ENCODE measurements at places on chromosomes 11 and 22.
A peak's percentile ranks its signal among the peaks of the same experiment; 100 is the strongest.

- DNase-seq = peak; percentile 83
Measured at GRCh38 chr11:2885678-2886081, at the start of gene CDKN1C. Gene CDKN1C (minus strand): TSS chr11:2885775. CDS start chr11:2885456, 319 bp downstream.

GRCh38 chr11:115497303-115497702, 6.9 kb downstream of the CADM1 start:
- DNase-seq = no peak

DNA sequence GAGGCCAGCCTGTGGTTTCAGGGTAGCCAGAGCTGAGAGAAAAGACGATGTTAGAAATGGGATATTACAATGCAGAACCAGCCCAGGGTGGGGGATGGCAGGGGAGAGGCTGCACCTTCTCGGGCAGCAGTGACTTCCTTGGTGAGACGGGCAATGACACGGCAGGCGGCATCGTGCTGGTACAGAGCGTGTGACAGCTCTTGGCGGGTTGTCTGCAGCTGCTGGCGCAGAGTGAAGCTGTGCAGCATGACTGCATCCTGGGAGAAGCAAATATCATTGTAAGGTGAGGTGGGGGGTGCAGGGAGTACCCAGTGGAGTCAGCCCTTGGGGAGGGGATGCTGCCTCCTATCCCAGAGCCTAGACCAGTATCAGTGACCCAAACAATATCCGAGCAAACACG, 3.8 kb downstream of the PRPF19 start:
- DNase-seq = no peak

DNA sequence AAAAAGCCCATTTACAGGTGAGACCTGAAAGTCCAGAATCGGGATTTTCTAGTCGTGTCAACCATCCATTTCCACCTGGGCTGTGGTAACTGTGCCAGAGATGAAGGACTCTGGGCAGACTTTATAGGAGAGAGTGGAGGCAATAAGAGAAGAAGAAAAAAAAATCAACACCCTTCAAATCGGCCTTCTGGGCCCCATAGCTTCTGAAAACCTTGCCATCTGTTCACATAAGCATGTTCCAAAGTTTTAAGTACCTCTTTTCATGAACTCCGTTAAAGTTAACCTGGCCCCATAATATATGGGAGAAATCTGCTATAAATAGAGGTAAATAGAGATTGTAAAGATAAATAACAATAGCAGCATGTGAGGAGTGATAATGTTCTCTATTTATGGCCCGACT, 470.5 kb downstream of the MIAT start:
- no peak for DNase-seq

DNA sequence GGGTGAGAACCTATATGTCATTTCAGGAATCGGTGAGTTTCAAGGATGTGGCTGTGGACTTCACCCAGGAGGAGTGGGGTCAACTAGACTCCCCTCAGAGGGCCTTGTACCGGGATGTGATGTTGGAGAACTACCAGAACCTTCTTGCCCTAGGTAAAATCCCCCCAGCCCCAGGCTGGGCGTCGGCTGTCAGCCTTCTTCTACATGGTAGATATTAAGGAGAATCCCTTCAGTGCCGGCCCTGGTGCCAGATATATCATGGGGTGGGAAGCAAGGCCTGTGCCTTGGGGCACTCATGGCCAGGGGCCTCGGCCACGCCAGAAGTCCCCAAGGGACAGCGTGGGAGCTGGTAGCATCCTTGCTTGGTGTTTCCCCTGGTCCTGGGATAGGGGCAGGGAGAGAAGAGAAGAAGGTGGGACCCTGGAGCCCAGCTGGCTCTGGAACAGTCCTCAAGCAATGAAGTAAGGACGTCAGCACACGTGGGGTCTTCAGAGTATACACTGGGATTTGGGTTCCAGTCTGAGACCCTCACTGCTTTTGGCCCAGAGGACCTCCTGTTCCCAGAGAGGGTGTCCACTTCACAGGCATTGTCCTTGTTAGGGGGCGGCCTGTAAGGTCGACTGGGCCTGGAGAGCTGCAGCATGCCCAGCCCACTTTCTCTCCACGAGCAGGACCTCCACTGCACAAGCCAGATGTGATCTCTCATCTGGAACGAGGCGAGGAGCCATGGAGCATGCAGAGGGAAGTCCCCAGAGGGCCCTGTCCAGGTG, 6.8 kb downstream of the ZNF74 start:
- no peak for DNase-seq

DNA sequence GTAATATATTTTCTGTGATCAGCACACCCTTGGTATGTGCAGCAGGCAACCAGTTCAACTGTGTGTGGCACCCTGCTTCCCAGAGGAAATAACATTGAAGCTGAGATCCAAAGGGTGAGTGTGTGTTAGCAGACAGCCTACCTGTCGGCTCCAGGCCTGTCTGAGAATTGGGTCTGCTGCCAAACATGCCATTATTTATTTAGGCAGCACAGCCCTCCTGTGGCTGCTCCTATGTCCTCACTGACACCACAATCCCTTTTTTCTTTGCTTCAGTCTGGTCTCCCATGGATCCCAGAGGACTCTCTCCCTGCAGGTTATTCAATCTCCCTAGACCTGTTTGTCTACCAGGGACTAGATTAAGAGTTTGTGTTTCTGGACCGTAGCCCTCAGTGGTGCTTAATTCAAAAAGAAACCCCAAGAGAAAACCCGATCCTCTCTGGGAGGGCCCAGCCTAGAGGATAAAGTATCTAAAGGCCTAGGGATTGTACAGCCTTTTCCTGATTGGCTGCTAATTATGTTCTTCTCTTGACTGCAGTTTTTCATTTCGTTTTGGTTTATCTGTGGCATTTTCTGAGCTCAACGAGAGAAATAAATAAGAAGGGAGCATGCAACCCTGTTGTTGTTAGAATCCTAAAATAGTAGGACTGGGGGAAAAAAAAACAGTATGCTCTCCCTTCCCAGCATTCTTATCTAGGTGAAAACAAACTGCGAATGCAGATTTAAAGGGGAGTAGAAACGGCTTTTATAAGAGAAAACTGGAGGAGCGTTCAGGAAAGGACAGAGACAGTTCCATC, 24.1 kb downstream of the KCNE3 start:
- no peak for DNase-seq

- no peak for DNase-seq
Measured at GRCh38 chr11:32023370-32024305, 67.2 kb upstream of the RCN1 start.

GRCh38 chr11:111414267-111414931, 35.3 kb upstream of the POU2AF1 start:
- no peak for DNase-seq

GRCh38 chr22:36856121-36856791, 4.5 kb upstream of the NCF4 start:
- DNase-seq = peak; percentile 85

GRCh38 chr11:72680624-72681158, 6.5 kb upstream of the PDE2A start:
- no peak for DNase-seq

DNA sequence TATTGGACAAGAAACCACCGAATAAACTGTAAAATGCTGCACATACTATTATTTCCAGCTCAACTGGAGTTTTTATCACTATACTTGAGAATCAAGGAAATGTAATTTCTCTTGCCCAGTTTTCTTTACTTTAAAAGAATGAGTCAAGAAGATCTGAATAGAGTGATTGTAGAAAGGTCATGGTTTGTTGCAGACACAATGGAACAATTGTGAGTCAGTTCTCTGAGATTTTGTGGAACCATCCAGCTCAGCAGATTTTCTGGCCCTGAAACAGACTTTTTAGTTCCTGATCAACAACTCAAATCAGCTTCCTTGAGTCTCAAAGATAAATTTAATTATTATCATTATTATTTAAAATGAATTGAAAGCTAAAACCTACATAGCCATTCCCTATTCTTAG, 1.3 kb downstream of the TCN1 start:
- no peak for DNase-seq

GRCh38 chr11:7593481-7593880, 79.7 kb downstream of the PPFIBP2 start:
- no peak for DNase-seq

DNA sequence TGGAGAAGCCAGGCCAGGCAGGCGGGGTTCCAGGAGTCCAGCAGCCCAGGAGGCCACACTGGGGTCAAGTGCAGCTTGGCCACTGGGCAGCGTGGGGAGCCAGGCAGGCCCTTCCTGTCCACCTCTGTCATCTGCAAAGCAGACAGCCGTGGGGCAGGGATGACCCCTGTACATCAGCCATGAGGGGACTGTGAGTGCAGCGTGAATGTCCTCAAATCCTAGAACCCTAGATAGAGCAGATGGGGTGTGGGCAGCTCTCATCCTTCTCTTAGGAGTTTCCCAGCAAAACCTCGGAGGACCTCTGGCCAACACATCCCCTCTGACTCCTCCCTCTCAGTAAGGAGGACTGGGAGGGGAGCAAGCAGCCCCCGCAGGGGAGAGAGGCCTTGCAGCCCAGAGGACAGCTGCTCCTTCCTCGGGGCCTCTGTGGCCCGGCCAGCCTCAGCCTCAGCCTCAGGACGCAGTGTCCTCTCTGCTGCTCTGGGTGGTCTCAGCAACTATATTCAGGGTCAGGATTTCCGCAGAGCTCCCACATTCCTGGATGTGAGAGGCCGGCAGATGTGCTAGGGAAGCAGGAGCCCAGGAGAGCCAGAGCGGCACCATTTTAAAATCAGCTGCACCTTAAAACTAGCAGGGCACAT, 820.5 kb downstream of the BRD1 start:
- no peak for DNase-seq

GRCh38 chr22:48449466-48450187, 1378.0 kb downstream of the BRD1 start:
- DNase-seq = no peak

DNA sequence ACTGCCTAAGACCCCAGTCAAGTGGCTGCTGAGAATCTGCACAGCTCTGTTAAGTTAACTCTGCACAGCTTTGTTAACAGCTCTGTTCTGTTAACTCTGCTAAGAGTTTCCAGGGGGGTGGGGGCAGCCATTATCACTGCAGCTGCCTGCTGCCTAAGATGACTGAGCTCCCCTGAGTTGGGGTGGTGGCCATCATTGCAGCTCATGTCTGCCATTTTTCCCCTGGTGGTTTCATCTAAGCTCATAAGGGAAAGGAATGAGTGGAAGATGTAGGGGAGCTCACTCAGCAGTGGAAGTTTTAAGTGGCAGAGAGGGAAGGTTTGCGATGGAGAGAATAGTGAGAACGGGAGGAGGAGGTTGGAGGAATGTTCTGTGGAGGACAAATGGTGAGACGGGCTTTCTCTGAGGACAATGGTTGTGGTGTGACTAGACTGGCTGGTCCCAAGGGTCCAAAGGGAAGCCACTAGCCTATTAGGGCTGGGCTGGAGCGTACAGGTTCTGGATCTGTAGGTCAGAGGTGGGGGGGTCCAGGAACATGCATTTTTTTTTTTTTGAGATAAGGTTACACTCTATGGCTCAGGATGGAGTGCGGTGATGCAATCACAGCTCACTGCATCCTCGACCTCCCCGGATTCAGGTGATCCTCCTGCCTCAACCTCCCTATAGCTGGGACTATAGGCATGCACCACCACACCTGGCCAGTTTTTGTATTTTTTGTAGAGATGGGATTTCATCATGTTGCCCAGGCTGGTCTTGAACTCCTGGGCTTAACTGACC, 13.5 kb upstream of the PLET1 start:
- no peak for DNase-seq

GRCh38 chr11:127037596-127037995, 37.0 kb upstream of the KIRREL3 start:
- DNase-seq = no peak

- no peak for DNase-seq
Measured at GRCh38 chr22:30742291-30743256, 47.9 kb downstream of the OSBP2 start.

GRCh38 chr22:30297991-30298701, 8.8 kb upstream of the CASTOR1 start:
- no peak for DNase-seq

DNA sequence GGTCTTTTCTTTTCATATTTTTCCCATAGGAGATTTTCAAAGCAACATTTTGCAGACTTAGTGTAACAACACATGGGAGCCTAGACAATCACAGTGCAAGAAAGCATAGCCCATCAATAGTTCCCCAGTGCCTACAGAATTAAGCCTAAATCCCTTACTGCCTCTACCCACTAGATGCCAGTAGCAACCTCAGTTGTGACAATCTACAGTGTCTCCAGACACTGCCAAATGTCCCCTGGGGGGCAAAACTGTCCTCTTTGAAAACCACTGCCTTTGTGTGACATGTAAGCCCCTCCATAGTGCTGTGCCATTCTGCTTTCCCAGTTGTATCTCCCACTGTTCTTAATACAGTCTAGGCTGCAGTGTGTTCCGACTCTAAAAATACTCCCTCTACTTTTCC, 1329.0 kb downstream of the LRRC4C start:
- DNase-seq = no peak

- no peak for DNase-seq
Measured at GRCh38 chr11:110430267-110431050, 711 bp downstream of the FDX1 start.

GRCh38 chr11:65448418-65449105, 26.0 kb downstream of the NEAT1 start:
- DNase-seq = peak; percentile 48

DNA sequence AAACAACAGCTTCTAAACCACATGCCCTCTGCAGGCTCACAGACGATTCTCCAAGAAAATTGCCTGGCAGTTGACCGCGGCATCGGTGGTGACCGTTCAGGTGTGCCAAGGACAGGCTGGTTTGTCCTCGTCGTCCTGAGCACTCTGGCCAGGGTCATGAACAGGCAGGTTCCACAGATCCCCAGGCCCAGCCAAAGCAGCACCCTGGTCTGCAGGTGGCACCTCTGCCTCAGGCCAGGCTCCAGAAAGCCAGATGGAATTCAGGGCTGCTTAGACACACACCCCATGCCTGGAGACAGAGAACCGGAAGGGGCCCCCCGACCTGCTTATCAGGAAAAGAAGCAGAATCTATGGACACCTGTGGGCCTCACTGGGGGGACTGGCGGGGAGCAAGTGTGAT, 338.7 kb downstream of the BRD1 start:
- no peak for DNase-seq

- DNase-seq = no peak
Measured at GRCh38 chr11:43928721-43929120, 13.7 kb upstream of the C11orf96 start.

DNA sequence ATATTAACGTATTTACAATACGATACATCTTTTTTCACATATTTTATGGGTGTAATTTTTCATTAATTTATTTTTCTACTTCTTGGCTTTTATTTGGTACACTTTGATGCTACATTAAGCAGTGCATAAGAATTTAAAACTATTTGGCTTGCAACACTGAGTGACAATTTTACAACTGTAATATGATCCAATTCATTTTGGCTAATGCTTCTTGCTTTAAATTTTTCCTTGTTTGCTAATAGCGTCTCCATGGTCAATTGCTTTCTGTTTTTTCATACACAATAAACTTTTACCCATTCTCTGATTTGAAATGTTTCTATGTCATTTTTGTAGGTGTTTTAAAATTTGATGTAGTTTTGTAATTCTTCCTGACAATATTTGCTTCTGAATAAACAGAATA, 773.2 kb downstream of the FAM181B start:
- no peak for DNase-seq

DNA sequence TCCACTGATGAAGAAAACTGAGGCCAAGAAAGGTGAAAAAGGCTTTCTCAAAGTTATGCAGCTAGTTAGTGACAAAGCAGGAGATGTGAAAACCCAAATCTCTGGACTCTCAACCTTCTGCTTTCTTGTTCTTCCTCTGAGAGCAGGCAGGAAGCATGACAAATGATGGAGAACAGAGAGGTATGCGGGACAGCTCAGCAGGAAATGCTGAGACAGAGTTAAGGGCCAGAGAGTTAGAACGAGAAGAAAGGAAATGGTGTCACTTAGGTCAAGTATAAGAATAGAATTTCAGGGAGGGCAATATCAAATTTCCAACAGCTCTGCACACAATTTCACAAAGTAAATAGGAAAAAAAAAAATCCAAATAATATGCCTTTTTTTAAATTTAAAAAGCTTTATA, 67.6 kb upstream of the ARHGAP42 start:
- DNase-seq = no peak

- DNase-seq = no peak
Measured at GRCh38 chr11:102168481-102168880, 58.2 kb downstream of the YAP1 start.
